ENCODE measurements at places on chromosomes 4 and X.

- no peak overlapping the region for H3K4me3 ChIP-seq
- no peak for DNase-seq
- no peaks in the 10 kb centered on the region for H3K4me1 ChIP-seq
- H3K27me3 ChIP-seq, result no peaks in the 10 kb centered on the region
- H3K27ac ChIP-seq, result no peak overlapping the region
- no peaks in the 10 kb centered on the region for H3K36me3 ChIP-seq
Measured at GRCh38 chr4:29453303-29453820, 1266.8 kb upstream of the PCDH7 start.

DNA sequence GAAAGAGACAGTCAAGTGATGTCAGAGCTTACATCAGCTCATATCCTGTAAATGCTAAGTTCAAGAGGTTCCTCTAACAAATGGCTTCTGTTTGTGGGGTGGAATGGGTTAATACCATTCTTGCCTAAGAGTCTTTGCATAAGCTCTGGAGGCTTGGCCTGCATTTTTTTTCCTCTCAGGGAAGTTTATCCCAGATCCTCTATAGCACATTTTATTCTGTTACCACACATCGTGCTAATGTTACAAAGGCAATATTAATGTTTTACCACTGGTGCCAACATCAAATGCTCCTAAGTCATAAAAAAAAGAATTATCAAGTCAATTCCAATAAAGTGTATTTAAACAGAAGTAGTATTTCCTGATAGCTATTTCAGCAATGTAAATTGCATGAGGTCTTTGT, 2.9 kb upstream of the ADH6 start:
- no peaks in the 10 kb centered on the region for H3K27me3 ChIP-seq
- no peaks in the 10 kb centered on the region for H3K36me3 ChIP-seq
- H3K4me3 ChIP-seq, result no peak overlapping the region

GRCh38 chr4:118849867-118850487, 14.1 kb upstream of the SEC24D start:
- peak overlapping the region; percentile 88 for H3K4me3 ChIP-seq
- H3K27ac ChIP-seq, result peak overlapping the region; percentile 97
- H3K4me1 ChIP-seq, result peaks cover 14% of the 10 kb centered on the region
- H3K36me3 ChIP-seq, result no peaks in the 10 kb centered on the region
- no peak for DNase-seq

GRCh38 chrX:107576392-107576791, 51.9 kb upstream of the PRPS1 start:
- H3K4me1 ChIP-seq, result no peaks in the 10 kb centered on the region
- H3K36me3 ChIP-seq, result peaks cover 5% of the 10 kb centered on the region
- no peak overlapping the region for H3K4me3 ChIP-seq
- no peak for DNase-seq

GRCh38 chrX:13102636-13103035, 58.2 kb upstream of the FAM9C start:
- H3K4me3 ChIP-seq, result no peak overlapping the region
- H3K27ac ChIP-seq, result no peak overlapping the region
- H3K36me3 ChIP-seq, result no peaks in the 10 kb centered on the region
- H3K27me3 ChIP-seq, result peaks cover 50% of the 10 kb centered on the region
- H3K4me1 ChIP-seq, result peaks cover 21% of the 10 kb centered on the region

- H3K4me1 ChIP-seq, result peaks cover under 1% of the 10 kb centered on the region
- H3K27ac ChIP-seq, result no peak overlapping the region
- no peaks in the 10 kb centered on the region for H3K27me3 ChIP-seq
- DNase-seq, result no peak
Measured at GRCh38 chr4:40812856-40813255, 63.1 kb downstream of the NSUN7 start.

DNA sequence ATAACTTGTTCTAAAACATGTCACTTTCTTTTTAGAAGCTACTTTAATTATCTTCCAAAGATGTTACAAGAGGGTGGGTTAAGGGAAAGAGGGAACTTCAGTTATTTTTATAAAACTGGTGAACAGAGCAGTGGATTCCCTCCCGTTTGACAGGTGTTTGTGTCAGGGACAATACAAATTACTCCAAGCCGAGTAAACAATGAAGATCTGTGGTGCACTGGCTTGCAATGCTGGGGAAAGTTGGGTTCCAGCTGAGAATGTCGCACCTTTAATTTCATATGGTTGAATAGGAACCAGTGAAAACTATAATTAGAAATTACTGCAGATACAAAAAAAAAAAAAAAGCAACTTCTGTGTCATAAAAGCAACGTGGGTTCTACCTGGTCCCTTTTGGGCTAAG, 98.6 kb upstream of the TTC29 start:
- H3K36me3 ChIP-seq, result no peaks in the 10 kb centered on the region
- peaks cover 38% of the 10 kb centered on the region for H3K27me3 ChIP-seq
- H3K4me3 ChIP-seq, result no peak overlapping the region
- no peak overlapping the region for H3K27ac ChIP-seq
- no peak for DNase-seq
- no peaks in the 10 kb centered on the region for H3K4me1 ChIP-seq

Data from naive B cell (primary cell).